ENCODE measurements at places on chromosomes 5 and 9.

DNA sequence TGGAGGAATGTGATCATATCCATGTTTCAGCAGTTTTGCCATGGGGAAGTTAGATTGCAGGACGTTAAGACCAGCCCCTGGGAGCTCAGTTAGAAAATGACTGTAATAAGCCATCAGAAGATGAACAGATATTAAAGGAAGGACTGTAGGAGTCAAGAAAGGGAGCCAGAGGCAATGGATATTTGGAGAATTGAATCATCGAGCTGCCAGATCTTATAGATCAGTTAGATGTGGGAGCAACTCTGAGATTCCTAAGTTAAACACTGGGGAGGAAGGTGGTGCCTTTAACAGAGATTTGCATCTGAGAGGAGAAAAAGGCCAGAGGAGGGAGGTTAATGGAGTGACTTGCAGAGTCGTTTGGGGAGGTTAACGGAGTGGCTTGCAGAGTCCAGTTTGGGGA, 96.4 kb downstream of the ADCY2 start:
- DNase-seq: no peak

- DNase-seq: no peak
Observed at GRCh38 chr5:9176641-9177040, 369.2 kb downstream of the SEMA5A start.

DNA sequence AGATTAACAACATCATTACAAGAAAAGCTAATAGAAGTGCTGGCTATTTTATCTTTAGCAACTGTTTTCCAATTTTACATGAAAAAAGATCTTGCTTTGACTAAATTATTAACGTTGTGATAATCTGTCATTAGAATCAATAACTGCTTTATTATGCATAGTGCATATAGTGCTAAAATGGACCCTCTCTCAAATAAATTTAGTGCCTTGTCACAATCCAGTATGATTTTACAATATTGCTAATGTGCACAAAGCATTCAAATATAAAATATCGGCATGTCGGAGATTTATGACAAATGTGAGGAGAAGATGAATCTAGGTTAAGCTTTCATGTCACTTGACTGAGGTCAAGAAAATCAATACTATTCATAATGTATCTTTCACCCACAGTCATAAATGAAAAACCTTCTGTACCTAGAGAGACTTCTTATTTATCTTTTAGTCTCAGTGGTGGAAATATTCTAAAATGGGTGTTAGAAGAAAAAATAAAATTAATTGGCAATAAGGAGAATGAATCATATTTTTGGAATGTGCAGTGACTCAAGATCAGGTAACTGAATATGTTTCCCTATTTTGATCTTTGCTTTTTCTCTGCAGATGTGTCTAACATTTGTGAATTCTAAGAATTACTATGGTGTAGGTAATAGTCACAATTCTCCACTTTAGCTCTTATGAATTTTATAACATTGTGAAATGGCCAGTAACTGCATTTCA, 672.9 kb upstream of the GRAMD2B start:
- peak; percentile 8 for DNase-seq

DNA sequence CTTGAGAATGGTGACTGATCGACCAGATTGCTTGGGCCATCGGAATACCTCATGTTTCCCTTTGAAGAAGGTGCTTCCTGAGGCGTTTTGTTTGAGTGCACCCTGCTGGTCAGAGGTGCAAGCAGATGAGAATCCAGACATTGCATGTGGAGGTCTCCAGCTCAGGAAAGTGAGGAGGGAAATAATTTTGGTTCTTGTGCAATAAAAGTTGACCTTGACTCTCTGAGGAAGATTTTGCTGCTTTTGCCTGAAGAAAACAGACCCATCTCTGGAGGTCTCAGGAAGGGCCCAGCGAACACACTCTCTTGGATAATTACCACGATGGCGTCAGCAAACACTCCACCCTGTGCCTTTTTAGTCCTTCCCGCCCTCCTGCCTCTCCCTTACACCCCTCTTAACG, 69.7 kb downstream of the GRAMD2B start:
- peak; percentile 40 for DNase-seq

DNA sequence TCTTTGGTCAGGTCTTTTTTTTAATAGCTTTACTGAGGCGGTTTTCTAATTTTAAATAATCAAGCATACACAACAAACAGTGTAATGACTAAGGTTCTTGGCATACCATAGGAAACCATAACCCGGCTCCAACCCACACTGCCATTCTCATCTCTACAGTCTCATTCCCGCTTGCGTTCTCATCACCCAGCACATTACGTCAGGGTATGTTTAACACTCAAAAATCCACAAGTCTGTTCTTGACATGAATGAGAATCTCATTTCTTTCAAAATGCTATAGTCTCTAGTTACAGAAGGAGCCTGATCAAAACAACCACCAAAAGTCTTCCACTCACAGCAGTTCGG, 505 bp downstream of the C5orf34 start:
- DNase-seq: no peak

DNA sequence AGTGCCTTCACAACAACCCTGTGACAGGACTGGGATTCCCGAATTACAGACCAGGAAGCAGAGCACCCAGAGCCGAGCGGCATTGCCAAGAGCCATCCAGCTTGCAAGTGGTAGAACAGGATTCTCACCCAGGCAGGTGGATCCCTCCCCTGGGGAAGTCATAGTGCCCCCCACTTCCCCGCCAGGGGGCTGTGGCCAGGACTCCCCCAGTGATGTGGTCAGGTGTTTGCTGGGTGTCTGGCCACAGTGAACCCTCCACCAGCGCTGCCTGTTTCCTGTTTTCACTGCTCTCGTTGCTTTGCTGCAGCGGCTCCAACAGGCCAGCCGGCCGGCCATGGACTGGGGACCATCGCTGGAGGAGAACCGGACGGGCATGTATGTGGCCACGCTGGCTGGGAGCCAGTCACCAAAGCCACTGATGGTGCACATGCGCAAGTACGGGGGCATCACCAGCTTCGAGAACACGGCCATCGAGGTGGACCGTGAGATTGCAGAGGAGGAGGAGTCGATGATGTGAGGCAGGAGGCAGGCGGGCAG, 19.3 kb downstream of the SLC6A7 start:
- DNase-seq: peak; percentile 63

GRCh38 chr5:133665571-133665970, 53.2 kb upstream of the FSTL4 start:
- no peak for DNase-seq

GRCh38 chr5:32542216-32543059, 42.9 kb upstream of the SUB1 start:
- DNase-seq: no peak

DNA sequence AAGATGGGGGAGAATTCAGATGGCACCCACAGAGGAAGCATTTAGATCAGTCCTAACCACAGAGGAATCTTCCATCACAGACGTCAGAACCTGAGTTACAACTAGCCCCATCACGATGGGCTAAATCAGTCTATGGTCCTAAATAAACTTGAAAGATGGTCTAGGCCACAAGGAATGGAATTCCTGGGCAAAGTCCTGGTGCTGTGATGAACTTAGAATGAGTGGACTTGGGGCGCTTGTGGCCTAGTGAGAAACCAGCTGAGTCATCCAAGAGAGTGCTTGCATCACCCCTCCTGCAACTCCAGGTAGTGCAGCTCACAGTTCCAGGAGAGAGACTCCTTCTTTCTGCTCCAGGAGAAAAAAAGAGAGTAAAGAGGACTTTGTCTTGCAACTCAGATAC, 722.9 kb upstream of the RGMB start:
- peak; percentile 21 for DNase-seq

DNA sequence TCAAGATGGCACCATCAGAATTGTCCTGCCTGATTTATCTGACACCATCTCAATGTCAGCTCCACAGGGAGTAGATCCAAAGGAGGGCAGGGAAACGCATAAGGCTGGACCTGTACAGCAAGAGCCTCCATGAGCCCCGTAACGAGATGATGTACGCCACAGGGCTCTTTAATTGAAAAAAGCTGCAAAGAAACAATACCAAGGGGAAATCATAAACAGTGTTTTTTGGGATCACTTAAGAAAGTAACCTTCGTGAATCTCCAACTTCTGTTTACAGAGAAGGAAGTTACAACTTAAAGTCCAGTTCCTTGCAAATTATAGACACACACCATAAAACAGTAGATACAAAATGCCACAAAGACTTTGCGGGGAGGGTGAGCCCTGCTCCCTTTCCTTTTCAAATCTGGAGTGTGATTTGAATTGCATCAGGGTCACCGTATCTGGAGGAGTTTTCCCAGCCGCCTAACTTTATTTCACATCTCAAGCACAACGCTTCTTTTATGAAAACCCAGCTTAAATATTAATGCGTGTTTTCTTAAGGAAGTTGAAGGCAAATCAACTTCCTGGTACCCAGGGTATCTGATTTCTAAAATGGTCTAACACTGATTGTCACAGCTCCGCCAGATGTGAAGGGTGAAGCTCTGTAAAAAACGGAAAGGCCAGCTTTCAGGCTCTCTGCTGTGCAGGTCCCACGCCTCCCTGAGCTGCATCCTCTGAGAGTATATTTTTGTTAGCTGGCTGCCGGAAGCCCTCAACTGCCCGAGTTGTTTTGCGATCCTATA, 88.9 kb downstream of the EBF1 start:
- DNase-seq: no peak

GRCh38 chr5:88770276-88771257, 112.4 kb downstream of the MEF2C start:
- no peak for DNase-seq

GRCh38 chr5:71882826-71883741, 164.0 kb downstream of the CARTPT start:
- no peak for DNase-seq

DNA sequence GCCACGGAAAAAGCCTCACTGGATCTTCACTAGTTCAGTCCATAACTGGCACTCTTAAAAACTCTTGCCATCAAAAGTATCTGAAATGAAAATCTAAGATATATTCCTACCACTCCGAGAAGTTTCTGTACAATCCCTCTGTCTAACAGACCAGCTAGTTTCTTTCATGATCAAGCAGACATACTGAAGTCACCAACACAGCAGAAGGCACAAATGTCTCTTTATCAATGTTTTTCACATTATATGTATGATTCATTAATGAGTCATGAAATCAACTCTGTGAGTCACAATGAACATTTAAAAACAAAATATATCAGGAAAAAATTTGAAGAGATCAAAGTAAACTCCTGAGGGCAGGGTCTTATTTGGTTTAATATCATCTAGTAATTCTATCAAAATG, 50.8 kb downstream of the F2R start:
- peak; percentile 28 for DNase-seq

DNA sequence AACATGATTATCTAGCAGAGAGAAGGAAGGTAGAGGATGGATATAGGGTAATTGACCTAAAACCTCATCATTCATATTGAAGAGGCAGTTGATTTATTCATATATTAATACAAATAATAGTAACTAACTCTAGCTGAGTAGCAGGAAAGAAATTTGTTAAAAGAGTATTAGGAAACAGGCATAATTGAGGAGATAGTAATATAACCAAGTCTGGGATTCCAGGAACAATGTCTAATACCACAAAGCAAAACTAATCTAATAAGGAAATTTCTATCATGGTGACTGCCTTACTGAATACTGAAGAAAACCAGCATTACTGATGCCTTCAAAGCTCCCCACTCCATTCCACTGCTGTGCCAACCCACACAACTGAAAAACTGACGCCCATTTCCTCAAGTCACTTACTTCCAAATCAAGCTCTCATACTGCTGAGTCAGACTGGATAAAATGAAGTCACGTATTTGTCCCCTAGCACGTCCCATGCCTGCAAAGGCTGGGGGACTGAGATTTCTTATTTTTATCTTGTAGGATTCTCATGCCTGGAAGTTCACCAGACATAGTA, 153.9 kb downstream of the SMC2 start:
- DNase-seq: no peak

DNA sequence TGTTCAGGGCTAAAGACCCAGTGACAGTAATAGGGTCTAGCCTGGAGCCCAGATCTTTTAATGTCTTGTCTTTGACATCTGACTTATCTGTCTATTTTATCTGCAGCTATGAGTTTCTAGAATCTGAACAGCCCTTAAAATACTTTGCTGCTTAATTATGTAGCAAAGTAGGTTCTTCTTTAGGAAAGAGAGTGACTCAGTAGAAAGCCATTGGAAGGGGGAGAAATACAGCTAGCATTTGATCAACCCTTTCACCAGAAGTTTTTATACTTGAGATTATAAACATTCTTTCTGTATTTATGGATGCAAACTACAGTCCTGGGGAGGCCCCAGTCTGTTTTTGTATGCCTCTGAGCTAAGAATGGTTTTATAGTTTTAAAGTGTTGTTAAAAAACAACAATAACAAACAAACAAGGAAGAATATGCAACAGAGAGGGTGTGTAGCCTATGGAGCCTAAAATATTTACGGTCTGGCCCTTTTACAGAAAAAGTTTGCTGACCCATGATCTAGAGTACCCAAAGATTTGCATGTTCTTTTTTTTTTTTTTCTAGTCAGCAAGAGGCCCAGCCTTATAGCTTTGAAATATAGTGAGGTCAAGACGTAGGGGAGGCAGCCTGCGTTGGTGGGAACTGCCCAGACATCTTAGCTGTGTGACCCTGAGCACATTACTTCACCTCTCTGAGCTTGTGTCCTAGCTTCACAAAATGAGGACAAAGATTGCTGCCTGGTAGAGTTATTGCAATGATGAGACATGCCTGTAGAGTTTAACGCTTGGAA, 9.7 kb downstream of the GSN start:
- DNase-seq: no peak

DNA sequence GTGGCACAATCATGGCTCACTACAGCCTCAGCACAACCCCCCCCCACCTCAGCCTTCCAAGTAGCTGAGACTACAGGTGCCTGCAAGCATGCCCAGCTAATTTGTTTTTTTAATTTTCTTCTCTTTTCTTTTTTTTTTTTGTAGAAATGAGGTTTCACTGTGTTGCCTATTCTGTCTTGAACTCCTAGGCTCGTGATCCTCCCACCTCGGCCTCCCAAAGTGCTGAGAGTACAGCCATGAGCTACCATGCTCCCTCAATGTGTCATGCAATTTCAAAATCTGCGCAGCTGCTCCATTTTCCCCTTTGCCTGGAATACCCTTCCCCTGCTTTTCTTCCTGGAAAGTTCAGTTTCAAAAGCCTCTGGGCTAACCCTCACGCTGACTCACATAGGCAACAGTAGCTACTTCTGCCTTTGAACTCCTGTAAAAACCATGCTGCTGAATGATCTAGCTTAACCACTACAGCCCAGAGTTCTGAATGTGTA, 71.0 kb upstream of the IL7R start:
- no peak for DNase-seq

- no peak for DNase-seq
Observed at GRCh38 chr9:131800366-131800765, 60.5 kb upstream of the RAPGEF1 start.

DNA sequence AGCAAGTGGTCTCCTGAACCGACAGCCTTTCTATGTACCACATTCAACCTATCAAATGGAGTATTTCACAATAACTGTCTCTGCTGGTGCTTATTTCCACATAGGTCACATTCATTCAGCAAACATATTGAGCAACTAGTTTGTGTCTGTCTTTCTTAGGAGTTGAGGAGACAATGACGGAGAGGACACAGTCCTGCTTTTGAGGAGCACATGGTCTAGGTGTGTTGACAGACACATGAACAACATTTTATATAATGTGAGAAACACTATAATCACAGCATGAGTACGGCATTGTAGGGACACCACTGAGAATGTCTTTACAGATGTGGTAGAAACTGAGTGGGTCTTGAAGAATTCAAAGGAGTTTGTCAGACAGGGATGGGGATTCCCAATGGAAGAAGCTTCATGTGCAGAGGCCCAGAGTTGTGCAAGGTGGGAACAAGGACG, 28.5 kb downstream of the NFIL3 start:
- no peak for DNase-seq
